ENCODE measurements at places on chromosomes 13 and 19. TPM values are rescaled to one million over a fixed set of nuclear protein-coding genes. Genes with fewer than 3 reads are reported as not detected.

- peaks cover 7% of the 10 kb centered on the region for H3K4me1 ChIP-seq
- no peak overlapping the region for H3K27ac ChIP-seq
- H3K27me3 ChIP-seq = no peaks in the 10 kb centered on the region
- H3K36me3 ChIP-seq = no peaks in the 10 kb centered on the region
Observed at GRCh38 chr19:1045247-1045603, 5.3 kb downstream of the ABCA7 start.

- H3K4me3 ChIP-seq = no peak overlapping the region
- H3K27me3 ChIP-seq = peaks cover 17% of the 10 kb centered on the region
- peak; percentile 51 for DNase-seq
- H3K36me3 ChIP-seq = no peaks in the 10 kb centered on the region
Observed at GRCh38 chr19:17681505-17682125, 6.5 kb downstream of the UNC13A start.

GRCh38 chr13:77033717-77034302 lies 6.9 kb upstream of the FBXL3 start:
- DNase-seq = no peak
- no peaks in the 10 kb centered on the region for H3K27me3 ChIP-seq
- no peak overlapping the region for H3K4me3 ChIP-seq
- no peak overlapping the region for H3K27ac ChIP-seq
- peaks cover 10% of the 10 kb centered on the region for H3K4me1 ChIP-seq

ZNF208 gene
- 8.1 TPM for polyA plus RNA-seq

Data from heart right ventricle (tissue), 16 donors.